Large intestine (tissue), 12 donors: ENCODE measurements at places on chromosomes 13 and 19.

DNA sequence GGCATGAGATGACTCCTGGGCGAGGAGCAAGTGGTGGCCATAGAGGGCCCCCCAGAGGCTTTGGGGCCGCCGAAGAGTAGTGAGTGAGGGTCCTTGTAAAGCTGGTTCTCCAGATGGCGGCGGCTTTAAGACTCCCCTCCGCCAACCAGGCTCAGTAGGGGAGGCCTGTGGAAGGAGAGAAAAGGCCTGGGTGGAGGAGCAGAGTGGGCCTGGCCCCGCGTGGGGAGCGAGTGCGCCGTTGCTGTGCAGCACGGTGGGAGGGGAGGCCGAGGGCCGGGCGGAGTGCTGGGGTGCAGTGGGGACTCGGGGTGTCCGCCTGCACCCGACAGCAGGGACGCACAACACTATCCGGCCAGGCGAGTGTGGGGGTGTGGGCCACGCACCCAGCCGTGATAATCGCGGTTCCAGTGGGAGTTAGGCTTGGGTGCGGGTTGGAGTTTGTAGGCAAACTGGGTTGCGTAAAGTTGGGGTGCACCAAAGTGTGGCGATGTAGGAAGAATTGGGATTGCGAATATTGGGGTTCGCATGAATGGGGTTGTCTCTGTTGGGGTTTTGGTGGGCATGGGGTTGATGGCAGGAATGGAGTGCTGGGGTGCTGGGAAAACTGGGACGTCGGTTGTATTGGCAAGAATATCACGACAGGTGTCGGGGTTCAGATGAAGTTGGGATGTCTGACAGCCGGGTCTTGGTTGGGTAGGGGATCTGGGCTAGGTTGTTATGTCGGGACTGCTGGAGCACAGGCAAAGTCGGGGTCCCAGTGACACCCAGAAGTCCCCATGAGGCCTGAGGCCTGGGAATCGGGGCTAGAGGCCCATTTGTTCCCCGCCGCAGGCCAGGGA lies 687 bp upstream of the CIRBP start:
- DNase-seq = no peak

- DNase-seq = no peak
Measured at GRCh38 chr13:65965501-65965900, 1264.6 kb downstream of the PCDH9 start.

DNA sequence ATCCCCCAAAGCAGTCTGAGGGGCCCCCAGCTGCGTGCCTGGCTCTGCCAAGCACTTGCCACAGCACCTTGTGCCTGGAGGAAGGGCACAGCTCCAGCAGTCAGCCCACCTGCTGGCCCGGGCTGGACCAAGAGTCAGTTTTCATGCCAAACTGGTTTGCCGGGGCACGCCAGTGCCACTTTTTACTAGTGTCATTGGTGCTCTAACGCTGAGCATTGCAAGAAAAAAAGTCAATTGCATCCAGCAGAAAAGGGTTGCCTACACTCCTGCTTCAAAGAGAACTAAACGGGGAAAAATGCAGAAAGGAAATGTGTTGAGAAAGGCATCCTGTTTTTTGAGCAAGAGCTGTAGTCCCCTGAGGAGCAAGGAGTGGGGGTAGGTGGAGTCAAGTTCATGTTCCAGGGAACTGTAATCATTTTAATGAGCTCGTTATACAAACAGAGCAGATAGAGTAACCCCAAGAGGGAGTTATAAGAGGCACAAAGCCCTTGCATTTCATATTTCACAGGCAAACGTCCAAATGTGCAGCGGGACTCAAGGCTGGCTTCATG lies 68.4 kb downstream of the F2RL3 start:
- DNase-seq = no peak

DNA sequence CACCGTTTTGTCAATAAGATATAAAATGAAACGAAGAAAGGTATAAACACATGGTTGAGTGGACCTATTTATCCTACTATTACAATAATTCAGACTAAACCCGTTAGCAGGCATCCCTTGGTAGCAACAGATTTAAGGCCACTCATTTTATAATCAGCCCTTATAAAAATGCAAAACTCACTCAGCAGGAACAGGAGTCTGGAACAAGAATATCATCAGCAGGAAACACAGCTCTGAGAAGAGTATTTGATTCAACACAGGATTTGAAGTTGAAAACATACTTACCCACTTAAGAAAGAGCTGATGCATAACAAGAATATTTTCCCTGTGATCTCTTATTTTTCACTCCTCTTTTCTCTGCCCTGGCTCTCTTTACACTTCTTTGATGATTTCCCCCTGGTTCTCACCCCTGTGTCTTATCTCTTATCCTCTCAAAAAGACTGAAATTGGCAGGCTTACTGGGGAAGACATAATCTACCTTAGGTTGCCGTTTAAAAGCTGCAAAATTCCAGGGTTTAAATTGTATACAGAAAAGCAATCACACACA lies 1722.7 kb downstream of the SLITRK5 start:
- DNase-seq = no peak

DNA sequence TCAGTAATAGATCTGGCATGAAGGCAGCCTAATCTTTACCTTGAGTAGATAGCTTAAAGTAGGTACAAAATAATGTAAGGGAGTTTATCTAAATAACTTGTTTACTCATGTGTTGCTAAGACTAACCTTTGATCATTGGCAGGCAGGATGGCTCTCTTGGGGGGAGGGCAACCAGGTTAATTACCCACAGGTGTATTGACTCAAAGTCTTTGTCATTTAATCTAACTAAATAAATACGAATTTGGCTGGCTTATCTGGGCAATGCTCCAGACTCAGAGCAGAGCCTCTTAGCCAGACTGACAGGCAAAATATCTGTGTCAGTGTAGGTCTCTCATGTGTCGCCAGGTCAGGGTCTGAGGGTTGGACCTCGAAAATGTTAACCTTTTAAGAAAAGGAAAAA lies 283.4 kb upstream of the KLHL1 start:
- peak; percentile 23 for DNase-seq

DNA sequence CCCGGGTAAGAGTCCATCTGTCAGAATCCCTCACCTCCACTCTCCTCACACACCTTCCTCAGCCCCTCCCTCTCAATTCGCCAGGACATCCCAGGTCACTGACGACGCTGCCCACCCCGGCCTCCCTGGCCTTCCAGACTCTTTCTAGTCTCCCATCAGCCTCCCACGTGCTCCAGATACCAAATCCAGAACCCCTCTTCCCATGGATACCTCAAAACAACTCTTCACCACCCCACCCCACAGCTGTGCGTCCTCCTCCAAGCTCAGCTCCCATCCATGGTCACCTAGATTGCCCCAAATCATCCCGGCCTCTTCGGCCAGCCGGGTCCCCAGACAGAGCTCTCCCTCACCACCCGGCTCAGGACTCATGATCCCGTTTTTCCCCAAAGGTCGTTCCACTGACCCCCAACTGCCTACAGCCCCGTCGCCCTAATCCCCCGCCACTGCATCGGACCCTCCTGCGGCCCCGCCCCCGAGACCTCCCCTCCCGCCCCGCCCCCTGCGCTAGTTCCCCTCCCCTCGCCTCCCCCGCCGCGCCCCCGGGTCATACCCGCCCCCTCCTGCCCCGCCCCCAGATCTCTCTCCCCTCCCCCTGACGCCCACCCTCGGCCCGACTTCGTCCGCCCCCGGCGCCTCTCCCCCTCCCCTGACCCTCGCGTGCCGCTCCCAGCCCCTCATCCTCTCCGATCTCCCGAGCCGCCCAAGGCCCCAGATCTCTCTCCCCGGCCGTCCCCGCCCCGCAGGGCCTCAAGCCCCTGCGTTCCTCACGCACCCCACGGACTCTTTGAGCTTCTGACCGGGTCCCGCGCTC lies 546 bp downstream of the UBXN6 start:
- peak; percentile 71 for DNase-seq

DNA sequence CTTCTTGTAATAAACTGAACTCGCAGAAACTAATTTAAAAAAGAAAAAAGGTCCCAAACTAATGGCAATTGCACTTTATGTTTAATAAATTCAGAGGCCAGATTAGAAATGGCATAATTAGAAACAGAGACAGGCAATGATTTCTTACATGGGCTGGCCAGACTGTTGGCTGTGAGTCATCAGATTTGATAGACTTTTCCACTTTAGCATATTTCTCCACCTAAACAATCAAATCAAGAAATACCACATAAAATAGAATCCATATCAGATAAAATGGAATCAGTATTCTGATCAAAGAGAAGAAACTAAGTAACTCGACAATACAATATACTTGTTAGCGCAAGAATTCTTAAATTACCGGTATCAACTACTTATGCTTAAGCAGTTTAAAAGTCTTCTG lies 29.0 kb downstream of the EXOSC8 start:
- no peak for DNase-seq

GRCh38 chr13:69683921-69684686 lies 423.5 kb upstream of the ATXN8OS start:
- DNase-seq = peak; percentile 66

DNA sequence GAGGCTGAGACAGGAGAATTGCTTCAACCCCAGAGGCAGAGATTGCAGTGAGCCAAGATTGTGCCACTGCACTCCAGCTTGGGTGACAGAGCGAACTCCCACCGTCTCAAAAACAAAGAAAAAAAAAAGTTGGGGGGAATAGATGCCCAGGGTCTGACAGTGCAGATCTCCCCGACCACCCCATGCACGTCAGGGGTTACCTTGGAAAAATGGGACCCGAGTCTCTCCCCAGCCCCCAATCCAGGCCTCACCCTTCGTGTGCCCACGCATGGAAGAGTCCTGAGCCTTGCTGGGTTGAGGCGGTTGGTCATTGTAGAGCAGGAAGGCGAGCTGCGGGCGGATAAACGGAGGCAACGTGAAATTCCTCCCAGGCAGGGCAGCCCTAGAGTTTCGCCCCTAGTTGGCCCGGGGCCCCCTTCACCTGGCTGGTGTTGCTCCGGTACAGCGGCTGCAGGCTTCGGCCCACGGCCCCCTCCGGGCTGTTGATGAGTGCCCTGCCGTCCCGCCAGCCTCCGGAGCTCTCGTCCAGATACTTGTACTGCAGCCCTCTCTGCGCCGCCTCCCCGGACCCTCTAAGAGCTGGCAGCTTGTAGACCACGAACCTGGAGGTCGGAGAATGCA lies 588 bp downstream of the DNASE2 start:
- DNase-seq = no peak

DNA sequence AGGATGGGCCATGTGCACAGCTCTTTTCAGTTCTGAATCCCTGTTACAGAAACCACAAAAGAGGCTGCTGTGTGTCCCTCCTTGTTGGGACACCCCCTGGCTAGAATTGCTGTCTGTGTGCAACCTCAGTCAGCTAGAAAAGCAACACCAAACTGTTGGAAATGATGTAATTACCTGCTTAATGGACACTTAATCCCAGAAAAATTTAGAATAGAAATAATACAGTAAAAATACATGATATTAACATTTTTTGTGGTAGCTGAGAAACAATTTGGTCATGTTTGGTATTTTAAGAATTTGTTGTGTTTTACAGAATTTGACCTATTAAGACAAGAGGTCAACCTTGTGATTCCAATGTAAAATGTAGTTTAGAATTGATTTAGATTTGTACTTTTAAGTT lies 46.8 kb downstream of the FAM124A start:
- no peak for DNase-seq

DNA sequence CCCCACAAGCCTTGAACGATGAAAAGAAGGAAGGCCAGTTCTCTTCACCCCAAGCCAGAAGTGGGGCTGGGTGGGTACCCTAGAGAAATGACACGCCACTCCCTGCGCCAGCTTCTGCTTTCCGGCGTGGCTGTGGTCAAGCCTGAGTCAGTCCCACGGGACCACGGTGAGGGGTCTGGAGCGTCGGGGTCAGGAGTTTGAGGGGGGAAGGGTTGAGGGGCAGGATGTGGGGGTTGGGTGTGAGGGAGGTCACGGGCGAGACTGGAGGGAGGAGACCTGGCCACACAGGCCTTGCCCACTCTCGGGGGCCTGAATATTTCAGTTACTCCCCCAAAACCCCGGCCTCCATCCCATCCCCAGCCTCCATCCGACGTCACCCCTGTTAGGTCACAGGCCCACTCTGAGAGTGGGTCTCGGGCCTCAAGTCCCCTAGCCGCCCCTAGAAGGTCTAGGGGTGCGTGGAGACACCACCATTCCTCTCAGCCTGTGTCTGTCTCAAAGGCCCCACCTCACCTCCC lies 500 bp upstream of the IFI30 start:
- no peak for DNase-seq

DNA sequence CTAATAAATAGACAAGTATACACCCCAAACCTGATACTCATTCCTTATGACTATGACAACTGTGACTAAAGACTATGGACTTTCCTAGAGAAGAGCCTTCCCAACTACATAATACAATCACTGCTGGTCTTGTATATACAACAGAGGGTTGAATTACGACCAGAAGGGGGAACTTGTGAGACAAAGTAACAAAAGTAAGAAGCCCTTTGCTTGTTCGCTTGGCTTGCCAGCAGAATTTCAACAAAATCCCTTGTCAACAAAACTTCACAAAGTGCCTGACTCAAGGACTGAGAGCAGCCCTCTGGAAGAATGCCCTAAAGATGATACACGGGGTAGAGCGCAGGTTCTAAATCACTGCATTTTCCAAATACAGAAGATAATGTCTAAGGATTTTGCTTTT lies 99.4 kb downstream of the WASF3 start:
- DNase-seq = no peak

DNA sequence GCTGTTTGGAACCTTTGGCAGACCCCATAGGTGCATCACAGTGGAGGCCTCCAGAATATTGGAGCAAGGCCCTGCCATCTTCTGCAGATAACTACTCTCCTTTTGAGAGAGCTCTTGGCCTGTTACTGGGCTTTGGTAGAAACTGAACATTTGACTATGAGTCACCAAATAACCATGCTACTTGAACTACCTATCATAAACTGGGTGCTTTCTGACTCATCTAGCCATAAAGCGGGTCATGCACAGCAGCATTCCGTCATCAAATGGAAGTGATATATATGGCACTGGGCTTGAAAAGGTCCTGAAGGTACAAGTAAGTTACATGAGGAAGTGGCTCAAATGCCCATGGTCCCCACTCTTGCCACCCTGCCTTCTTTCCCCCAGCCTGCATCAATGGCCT lies 782.5 kb upstream of the SLITRK6 start:
- no peak for DNase-seq

GRCh38 chr13:34376483-34376882 lies 558.5 kb downstream of the RFC3 start:
- no peak for DNase-seq

DNA sequence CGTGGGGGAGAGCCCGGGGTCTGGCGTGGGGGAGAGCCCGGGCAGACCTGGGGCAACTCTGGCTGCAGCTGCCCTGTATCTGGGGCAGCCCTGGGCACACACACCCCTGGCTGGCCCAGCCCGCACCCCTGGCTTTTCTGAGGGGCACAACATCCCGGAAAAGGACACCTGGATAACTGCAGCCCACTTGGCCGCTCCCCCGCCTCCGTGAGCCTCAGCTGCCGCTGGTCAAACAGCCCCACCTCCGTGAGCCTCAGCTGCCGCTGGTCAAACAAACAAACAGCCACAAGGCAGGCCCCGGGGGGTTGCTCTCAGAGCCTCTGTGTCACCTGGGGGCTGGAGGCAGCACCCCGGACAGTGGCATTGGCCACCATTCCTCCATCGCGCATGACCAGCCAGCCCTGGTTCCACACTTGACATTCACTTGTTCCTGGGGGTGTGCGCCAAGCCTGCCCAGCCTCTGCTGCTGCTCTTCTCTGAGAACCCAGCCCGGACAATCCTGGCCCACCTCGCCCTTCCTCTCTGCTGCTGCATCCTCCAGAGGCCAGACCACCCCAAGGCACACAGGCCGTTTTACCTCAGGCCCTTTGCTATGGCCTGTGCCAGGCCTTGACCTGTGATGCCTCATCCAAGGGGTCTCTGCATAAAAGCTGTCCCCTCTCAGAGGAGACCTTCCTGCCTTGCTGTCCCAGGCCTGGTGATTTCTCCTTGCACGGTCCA lies 19.9 kb downstream of the CEBPG start:
- no peak for DNase-seq
